Pancreas (tissue), 10 donors: ENCODE measurements at places on chromosomes 1 and 21. TPM values are rescaled to one million over a fixed set of nuclear protein-coding genes. Genes with fewer than 3 reads are reported as not detected.

GRCh38 chr1:197838836-197839235, 63.6 kb upstream of the DENND1B start:
- DNase-seq: no peak
- H3K36me3 ChIP-seq: no peaks in the 10 kb centered on the region
- H3K4me1 ChIP-seq: no peaks in the 10 kb centered on the region
- H3K4me3 ChIP-seq: no peak overlapping the region
- no peak overlapping the region for H3K27ac ChIP-seq

GRCh38 chr1:160607672-160608032, 28.4 kb upstream of the CD84 start:
- no peaks in the 10 kb centered on the region for H3K4me1 ChIP-seq
- H3K4me3 ChIP-seq: no peak overlapping the region
- H3K36me3 ChIP-seq: no peaks in the 10 kb centered on the region
- no peak for DNase-seq

DNA sequence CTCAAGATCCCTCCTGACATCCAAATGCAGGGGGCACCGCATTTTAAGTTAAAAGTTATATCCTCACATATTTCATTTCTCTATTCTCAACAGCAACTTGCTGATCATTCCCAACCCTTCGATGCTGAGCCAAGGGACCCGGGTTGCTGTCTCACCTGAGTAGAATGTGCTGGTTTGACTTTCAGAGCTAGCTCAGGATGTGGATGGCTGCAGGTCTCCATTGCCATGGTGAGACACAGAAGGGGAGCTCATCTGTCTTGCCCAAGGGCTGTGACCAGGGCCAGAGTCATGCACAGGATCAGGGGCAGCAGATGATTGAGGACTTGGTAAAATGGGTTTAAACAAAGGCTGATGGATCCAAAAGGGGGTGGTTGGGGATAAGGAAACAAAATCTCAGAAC, 112.1 kb downstream of the HMGB4 start:
- H3K4me3 ChIP-seq: no peak overlapping the region
- H3K27me3 ChIP-seq: no peaks in the 10 kb centered on the region
- no peaks in the 10 kb centered on the region for H3K36me3 ChIP-seq
- no peaks in the 10 kb centered on the region for H3K4me1 ChIP-seq
- H3K27ac ChIP-seq: no peak overlapping the region
- no peak for DNase-seq

GRCh38 chr1:112877750-112878149, 78.2 kb downstream of the SLC16A1 start:
- H3K36me3 ChIP-seq: no peaks in the 10 kb centered on the region
- no peak for DNase-seq
- H3K4me3 ChIP-seq: no peak overlapping the region
- H3K27me3 ChIP-seq: no peaks in the 10 kb centered on the region
- H3K4me1 ChIP-seq: no peaks in the 10 kb centered on the region
- H3K27ac ChIP-seq: no peak overlapping the region

DNA sequence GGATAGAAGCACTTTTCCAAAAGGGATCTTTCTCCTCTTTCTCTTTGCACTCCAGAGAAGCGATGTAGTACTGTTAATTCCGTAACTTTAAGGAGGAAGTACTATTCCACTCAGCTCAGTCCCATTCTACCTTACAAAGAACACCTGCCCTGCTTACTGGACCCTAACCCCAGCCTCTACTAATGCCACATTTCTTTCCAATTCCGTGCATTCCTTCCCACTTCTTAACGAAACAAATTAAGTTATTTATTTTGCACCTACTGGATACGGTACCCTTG, 511 bp downstream of the NDC1 start:
- no peaks in the 10 kb centered on the region for H3K36me3 ChIP-seq
- no peak for DNase-seq

GRCh38 chr1:29672416-29673227, 436.3 kb downstream of the PTPRU start:
- no peaks in the 10 kb centered on the region for H3K36me3 ChIP-seq
- no peaks in the 10 kb centered on the region for H3K4me1 ChIP-seq
- no peak for DNase-seq
- H3K27me3 ChIP-seq: no peaks in the 10 kb centered on the region
- H3K27ac ChIP-seq: no peak overlapping the region

SLC26A9 gene
- polyA plus RNA-seq: 2.9 TPM

SPRR2E gene
- not detected for polyA plus RNA-seq
